ENCODE measurements at places on chromosomes 7 and 10.

DNA sequence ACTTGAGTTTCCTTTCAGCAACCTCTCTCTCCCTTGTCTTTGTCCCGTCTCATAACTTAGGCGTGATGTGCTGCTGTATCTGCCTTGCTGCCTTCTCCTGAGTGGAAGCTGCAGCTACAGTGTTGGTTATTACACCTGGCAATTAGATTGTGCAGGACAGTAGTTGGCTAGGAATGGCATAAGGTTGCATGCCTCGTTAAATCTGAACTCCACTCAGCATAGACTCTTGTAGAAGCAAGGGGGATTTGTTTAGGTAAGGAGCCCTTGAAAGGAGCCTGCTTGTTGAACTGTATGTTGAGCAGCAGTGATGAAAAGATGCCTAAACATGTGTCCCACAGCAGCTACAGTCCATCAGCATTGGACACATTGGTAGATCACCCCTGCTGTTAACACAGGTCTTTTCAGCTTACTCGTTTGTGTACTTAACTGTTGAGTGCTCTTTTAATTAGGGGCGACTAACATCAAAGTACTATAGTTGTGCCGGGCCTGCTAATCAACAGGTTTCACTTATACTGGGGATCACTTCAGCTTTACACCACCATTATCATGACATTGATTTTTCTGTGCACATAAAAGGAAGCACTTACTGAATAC, 225.0 kb downstream of the AUTS2 start:
- no peak for DNase-seq

DNA sequence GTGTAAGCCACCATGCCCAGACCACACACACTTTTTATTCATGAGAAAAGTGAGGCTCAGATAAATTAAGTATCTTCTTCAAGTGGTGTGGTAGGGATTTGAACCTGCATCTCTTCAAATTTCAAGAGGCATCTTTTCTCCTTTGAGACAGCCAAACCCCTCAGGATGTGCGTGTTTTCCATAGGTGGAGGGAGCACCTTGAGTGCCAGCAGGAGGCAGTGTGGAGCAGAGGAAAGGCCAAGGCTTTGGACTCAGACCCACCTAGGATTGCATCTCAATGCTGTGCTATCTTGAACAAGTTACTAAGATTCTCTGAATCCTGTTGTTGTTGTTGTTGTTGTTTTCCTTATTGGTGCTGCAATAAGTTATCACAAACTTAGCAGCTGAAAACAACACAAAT, 40.2 kb upstream of the MYL10 start:
- no peak for DNase-seq

- no peak for DNase-seq
These were observed 41.9 kb upstream of the DAGLB start for GRCh38 chr7:6489612-6490011.

DNA sequence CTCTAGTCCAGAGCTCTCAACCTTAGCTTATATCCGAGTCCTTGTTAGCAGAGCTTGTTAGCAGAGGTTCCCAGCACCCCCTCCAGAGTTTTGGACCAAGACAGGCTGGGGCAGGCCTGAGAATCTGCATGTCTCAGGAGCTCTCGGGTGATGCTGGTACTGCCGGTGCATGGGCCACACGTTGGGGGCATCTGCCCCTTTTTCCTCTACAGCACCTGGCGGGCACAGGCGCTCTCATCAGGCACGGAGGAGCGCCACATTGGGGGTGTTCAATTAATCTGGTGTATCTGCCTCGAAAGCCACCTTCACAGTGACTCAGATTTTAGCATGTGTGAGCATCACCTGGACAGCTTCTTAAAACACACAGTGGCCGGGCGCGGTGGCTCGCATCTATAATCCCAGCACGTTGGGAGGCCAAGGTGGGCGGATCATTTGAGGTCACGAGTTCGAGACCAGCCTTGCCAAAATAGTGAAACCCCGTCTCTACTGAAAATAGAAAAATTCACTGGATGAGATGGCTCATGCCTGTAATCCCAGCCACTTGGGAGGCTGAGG, 117.7 kb downstream of the ELFN1 start:
- DNase-seq = no peak

DNA sequence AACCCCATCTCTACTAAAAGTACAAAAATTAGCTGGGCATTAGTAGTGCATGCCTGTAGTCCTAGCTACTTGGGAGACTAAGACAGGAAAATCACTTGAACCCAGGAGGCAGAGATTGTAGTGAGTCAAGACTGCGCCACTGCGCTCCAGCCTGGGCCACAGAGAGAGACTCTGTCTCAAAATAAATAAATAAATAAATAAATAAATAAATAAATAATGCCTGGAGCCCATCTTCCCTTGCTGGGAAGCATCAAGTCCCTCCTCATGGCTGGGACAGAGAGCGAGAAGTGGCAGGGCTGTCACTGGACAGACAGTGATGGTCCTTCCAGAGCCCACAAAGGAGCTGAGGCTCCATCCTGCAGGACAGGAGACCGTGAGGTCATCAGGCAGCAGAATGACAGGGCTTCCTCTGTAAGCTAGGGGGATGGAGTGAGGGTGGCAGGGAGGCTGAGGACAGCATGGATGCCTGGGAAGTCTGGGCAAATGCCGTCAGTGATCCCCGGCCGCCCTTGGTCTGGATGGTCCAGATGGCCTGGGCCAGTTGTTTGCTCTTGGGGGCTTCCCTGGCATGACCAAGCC, 36.4 kb upstream of the ELN start:
- DNase-seq = no peak

GRCh38 chr10:75660823-75661222, 229.4 kb downstream of the LRMDA start:
- no peak for DNase-seq

- DNase-seq = no peak
These were observed 666 bp downstream of the NRG3 start for GRCh38 chr10:81875467-81876252.

GRCh38 chr10:117980755-117981702, 65.7 kb downstream of the RAB11FIP2 start:
- DNase-seq = no peak

DNA sequence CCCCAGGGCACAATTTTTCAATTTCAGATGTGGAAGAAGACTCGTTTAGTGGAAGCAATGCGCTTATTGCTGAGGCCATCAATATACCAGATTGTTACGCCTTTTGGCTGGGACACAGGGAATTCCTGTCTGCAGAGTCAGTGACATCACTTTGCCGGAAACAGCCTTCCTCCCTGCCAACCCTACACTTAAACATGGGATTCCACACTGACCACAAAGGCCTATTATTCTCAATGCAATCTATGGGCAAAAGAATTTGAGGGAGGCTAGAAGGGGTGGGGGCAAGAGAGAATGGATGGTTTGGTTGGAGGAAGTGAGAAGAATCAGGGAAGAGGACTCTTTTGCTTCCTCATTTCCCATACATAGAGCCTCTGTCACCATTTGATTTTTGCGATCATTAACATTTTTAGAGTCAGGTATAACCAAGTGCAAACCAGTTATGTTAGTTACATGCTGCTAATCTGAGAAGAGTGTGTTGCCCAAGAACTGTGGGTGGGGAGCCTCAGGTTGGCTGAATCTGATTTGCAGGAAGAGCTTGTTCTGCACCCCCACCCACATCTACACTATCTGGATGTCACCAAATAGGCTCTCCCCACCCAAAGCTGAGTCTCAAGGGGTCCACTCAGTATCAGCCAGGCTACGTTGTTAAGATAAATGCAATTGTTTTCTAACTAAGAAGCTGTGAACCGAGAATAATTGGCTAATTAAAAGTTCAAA, 58.2 kb downstream of the ENTPD1 start:
- no peak for DNase-seq

DNA sequence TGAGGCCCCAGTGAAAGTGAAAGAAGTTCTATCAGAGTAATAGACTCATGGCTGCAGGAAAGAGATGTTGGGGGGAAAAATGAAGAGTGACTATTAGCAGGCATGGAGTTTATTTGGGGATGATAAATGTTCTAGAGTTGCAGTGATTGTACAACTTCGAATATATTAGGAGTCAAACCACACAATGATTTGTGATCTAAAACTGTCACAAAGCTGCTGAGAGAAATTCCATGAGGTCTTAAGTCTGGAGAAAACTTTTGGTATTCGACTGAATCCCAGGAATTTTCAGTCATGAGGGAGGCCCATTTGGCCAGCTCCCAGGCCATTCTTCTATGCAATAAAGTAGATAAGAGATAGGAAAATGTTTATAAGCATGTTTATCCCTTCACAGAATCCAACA, 55.9 kb upstream of the UNC5B start:
- no peak for DNase-seq

DNA sequence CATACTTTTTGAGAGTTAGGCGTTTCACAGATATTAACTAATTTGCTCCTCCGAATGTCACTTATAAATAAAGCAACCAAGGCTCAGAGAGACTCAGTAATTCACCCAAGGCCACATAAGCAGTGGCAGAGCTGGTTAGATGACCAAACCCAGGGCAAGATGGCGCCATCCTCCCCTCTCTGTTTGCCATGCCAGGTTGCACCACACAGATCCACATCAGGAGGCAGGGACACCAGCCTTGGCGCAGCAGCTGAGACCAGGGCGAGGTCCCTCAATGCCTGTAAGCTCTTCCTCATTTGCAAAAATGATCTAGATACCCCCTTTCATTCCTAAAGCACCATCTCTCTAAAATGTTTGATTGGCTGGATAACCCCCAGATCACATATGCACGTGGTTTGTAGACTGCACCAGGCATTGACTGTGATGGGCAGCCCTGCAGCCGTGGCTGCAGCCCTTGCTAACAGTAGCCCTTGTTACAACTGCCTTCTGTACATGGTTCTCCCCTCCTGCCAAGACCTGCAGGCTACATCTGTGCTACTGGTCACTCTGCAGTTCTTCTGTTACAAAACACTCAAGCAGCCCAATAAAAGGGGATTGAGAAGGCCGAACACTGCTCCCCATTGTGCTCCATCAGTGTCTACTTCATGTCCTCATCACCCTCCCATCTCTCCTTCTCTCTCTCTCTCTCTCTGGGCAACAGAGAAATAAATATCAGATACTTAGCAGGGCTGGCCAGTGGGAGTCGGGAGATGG, 298.6 kb downstream of the PRPF18 start:
- no peak for DNase-seq

DNA sequence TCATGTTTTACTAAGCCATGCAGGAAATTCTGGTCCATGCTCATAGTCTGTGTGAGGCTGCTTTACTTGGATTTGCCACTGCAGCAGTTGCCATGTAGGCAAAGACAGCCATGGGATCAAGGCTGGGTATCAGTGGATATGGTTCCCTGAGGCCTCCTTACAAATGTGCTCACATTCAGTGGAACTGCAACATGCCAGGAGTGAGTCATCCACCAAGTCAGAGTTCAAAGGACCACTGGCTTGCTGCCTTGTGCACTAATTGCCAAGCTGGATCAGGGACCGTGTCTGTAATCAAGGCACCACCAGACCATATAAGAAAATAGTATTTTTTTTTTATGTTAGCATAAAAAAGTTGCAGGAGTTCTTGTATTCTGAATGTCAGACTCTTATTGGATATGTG, 101.0 kb downstream of the CDCA7L start:
- no peak for DNase-seq

DNA sequence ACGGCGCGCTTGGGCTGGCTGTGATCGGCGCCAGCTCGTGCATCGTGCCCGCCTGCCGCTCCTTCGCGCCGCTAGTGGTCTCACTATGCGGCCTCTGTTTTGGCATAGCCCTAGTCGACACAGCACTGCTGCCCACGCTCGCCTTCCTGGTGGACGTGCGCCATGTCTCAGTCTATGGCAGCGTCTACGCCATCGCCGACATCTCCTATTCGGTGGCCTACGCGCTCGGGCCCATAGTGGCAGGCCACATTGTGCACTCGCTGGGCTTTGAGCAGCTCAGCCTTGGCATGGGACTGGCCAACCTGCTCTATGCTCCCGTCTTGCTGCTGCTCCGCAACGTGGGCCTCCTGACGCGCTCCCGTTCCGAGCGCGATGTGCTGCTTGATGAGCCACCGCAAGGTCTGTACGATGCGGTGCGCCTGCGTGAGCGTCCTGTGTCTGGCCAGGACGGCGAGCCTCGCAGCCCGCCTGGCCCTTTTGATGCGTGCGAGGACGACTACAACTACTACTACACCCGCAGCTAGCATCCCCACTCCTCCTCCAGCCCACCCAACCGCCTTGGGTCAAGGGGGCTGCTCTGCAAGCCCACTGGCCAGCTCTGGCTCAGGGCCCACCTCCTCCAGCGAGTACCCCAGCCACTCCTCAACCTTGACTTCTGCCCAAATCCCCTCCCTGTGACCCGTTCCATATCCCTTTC, 1.9 kb downstream of the SLC18A3 start:
- no peak for DNase-seq

GRCh38 chr7:128421384-128421783, 11.6 kb upstream of the IMPDH1 start:
- no peak for DNase-seq

GRCh38 chr7:129279757-129280156, 54.9 kb downstream of the AHCYL2 start:
- DNase-seq = no peak

DNA sequence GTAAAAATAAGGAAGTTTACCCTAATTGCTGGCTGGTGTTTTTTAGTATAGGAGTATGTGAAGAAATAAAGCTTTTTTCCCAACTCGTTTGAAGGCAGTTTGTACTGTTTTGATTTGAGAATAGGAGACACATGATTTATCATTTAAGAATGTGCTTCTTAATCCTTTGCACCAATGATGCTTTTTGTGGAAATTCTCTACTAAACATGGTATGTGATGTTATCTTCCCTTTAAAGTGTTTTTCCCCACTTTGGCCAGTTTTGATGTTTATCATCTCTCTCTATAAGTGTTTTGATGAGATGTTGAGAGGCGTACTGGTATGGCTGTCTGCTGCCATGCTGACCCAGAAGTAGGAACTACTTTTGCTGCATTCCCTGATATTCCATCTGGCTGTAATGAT, 85.1 kb downstream of the SUGCT start:
- DNase-seq = no peak

DNA sequence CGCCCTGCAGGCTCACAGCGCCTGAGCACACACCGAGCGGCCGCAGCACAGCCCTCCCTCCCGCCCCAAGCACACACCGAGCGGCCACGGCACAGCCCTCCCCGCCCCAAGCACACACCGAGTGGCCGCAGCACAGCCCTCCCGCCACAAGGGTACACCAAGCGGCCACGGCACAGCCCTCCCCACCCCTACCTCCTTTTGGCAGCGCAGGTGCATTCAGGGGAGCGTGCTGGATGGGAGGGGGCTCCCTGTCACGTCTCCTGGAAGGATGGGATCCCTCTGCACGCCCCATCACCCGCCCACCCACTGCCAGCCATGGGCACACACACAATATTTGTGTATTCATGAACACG, 482.6 kb downstream of the DNAJB6 start:
- DNase-seq = peak; percentile 45

- no peak for DNase-seq
These were observed 62.6 kb downstream of the RASGEF1A start for GRCh38 chr10:43204042-43204942.

GRCh38 chr10:24858288-24859270, 93.8 kb downstream of the PRTFDC1 start:
- no peak for DNase-seq

DNA sequence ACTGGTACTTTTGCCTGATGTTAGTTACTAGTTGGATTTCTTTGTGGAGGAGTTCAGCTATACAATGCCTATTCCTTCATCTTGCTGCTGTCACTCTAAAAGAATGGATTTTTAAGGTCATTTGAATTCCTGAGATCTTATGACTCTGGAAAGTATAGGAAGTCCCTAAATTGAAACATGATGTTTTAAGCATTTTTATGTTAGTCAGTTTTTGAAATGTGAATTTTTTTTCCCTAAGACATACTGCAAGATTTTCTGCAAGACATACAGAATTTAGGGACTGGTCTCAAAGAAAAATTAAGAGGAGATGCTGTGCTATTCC, 355.8 kb downstream of the SUGCT start:
- DNase-seq = no peak

All from right lobe of liver (tissue), 6 donors.